Renal cortical epithelial cell (primary cell): ENCODE measurements at places on chromosomes 1 and 21. TPM values are rescaled to one million over a fixed set of nuclear protein-coding genes. Genes with fewer than 3 reads are reported as not detected.

The S100A2 gene
- total RNA-seq = 37.9 and 392 TPM in 2 replicates

The OR2L3 gene
- total RNA-seq = not detected in 2 replicates

- no peak for DNase-seq
These were observed 263.5 kb upstream of the PLD5 start for GRCh38 chr1:242787968-242788367.

GRCh38 chr1:66207484-66207883 lies 326.5 kb upstream of the SGIP1 start:
- no peak for DNase-seq

- peak; percentile 71 for DNase-seq
These were observed 160.6 kb downstream of the HMCN1 start for GRCh38 chr1:185894791-185895190.

DNA sequence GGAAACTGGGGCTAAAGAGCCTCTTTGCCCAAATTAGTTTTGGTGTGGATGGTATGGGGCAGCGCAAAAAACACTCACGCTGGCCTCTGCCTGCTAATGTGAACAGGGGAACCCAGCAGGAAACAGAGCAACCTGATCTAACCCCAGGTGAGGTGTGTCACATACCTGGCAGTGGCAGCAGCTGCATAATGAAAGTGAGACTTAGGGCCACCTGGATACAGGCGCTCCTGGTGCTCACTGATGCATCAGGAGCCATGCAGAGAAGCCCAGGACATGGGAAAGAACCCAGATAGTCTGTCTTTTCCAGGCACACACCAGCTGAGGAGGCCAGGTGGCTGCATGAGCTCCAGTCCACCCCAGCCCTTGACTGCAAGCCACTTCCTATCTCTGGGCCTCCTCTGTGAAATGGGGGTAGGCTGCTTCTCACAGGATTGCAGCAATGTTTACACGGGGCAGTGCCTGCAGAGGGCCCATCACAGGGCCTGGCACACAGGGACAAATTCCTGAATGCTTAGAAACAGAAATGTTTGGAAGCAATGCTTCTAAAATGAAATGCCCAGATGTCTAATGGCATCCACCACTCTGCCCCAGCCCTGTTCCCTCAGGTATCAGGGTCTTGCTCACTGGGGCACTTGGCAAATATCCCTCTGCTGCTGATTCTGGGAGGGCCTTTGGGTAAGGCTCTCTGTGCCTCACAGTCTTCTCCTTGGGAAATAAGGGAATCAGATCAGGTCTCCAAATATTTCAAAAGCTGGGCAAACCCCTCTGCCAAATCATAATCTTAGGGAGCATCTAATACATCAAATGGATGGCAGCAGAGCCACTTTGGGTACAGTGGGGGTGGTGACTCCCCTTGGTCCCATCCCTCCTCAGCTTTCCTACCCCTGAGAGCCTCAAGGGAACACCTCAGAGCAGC lies 19.9 kb downstream of the DHCR24 start:
- no peak for DNase-seq

DNA sequence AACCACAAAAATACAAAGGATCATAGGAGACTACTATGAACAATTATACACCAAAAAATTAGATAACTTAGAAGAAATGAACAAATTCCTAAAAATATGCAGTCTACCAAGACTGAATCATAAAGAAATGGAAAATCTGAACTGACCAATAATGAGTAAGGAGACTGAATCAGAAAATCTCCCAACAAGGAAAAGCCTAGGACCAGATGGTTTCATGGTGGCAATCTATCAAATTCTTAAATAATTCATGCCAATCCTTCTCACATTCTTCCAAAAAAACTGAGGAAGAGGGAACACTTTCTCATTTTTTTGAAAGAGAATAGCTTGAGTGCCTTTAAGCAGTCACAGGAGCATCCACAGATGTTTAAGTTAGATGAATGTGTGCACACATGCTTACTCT lies 31.8 kb upstream of the DISP1 start:
- no peak for DNase-seq

DNA sequence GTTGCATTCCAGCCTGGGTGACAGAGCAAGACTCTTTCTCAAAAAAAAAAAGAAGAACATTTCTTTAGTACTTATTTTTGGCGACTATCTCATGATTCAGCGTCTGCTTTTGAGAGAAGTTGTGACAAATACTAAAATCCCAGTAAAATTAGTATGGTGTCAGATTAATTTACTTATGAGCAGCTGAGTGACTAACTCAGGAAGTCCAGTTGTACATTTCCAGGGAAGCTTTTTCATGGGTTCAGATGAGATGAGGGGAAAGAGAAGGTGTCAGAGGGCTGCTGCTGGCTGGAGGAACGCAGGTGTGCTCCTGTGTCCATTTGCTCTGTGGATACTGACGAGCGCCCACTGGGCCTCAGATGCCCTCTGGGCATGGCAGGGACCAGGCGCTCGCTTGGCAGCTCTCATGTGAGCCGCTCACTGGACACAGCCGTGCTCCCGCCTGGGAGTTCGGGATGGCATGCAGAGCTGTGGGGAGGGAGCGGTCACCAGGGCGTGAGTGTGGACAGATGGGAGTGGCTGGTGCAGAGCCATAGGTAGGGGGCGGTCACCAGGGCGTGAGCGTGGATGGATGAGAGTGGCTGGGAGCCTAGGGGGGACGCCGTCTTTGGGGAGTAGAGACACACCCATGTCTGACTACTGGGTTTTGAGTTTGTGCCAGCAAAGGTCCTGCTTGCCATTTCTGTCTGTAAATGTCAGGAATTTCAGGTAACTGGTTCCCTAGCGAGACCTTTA lies 55.0 kb downstream of the ADARB1 start:
- no peak for DNase-seq

DNA sequence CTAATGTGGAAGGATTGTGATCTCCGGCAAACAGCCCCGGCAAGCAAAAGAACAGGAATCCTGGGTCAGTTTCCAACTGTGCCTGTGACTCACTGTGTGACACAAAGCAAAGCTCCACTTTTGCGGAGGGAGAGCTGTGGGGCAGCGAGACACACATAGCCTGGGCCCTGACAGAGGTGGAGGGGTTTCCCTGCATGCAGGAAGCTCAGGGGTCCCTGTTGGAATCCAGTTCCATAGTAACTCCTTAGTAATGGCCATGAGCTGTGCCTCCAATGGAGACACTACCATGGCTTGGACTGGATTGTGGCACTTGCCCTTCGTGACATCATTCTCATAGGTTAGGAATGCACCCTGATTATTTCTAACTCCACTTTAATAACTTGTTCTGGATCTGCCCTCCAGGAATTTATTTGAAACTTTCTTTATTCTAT lies 47.0 kb upstream of the ATF3 start:
- DNase-seq = peak; percentile 58

- DNase-seq = no peak
These were observed 62.1 kb upstream of the CNTN2 start for GRCh38 chr1:204980840-204981405.

- no peak for DNase-seq
These were observed 9.3 kb downstream of the GJB4 start for GRCh38 chr1:34768856-34769255.

DNA sequence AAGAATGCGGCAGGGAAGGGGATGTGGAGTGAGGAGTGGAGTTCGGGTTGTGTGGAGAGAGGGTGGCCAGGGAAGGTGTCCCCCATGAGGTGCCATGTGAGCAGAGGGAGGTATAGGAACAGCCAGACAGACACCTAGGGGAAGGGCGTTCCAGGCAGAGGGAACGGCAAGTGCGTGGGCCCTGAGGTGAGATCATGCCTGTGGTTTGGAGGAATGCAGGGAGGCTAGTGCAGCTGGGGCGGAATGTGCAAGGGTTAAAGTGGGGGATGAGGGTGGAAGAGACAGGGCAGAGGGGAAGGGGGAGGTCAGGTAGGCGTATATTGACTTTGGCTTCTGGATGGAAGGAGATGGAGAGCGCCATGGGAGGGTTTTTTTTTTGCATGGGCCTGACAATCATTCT lies 31.6 kb upstream of the PADI6 start:
- no peak for DNase-seq

The RAD54L gene
- total RNA-seq = 1.9 and 5.4 TPM in 2 replicates

DNA sequence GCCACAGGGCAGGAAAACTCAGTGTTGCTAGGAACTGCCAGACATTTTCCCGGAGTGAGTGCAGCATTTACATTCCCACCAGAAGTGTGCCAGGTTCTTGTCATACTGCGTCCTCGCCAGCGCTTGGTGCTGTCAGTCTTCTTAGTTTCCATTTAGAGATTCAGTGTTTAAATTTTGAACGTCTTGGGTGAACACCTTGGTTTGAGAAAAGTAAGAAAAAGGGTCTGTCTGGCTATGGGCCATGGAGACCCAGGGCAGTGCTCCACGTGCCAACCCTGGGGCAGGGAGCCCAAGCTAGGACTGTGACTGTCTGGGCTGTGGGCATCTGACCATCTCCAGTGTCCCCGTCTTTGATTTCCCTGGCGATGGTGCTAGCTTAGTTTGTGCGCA lies 16.0 kb downstream of the IBA57 start:
- no peak for DNase-seq

The GPR61 gene
- total RNA-seq = 0.15 TPM in 1 of 2 replicates, not detected in the other

The AURKAIP1 gene
- total RNA-seq = 75.6 and 155 TPM in 2 replicates

DNA sequence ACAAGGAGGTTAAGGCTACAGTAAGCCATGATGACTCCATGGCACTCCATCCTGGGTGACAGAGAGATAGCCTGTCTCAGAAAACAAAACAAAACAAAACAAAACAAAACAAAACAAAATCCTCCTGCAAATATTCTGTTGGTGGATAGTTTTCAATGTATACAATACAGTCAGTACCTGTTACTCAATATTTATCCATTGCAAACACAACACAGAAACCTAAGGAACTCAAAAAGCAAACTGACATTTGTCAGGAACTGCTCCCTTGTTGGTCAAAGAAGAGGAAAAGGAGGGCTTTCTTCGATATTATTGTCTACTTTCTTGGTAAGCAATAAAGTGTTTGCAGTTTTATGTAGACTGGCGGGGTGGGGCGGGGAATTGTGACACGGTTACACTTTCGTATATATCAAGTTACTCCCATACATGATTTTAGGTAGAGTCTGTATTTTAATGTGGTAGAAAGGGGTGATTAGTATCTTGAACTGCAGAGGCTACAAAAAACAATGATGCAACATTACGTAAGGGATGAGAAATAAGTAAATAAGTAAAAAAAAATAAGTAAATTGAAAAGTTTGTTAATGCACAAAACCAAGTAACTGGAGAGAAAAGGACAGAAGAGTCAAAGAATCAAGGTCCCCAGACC lies 31.8 kb downstream of the APP start:
- peak; percentile 34 for DNase-seq

The NBL1 gene
- total RNA-seq = 76.9 and 168 TPM in 2 replicates

The DPM3 gene
- 12.7 and 30.9 TPM in 2 replicates for total RNA-seq

DNA sequence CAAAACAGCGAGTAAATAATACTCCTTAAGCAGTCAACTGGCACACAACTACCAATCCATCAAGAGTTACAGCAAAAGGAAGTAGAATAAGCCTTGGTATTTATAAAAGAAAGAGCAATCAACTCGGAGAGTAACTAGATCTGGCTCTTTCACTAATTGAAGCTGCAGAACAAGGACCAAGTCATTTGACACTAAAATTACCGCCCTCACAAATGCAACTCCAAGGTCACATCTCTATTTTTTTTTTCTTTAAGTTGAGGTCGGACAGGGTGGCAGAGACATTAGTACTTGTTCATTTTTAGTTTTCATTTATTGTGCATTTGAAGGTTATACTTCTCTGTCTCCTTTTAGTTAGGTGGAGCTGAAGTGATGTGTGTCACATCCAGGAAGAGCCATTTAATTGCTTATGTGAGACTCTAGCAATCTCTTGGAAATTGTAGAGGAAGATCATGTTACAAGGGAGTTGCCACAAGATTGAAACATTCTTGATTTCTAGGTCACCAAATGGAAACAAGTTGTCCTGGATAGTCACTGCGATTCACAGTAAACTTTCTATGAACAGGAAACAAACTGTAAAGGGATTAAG lies 138.1 kb upstream of the ADAMTS5 start:
- DNase-seq = peak; percentile 57

GRCh38 chr1:158154501-158154900 lies 26.2 kb upstream of the CD1D start:
- no peak for DNase-seq

The YARS1 gene
- 94.7 and 105 TPM in 2 replicates for total RNA-seq

DNA sequence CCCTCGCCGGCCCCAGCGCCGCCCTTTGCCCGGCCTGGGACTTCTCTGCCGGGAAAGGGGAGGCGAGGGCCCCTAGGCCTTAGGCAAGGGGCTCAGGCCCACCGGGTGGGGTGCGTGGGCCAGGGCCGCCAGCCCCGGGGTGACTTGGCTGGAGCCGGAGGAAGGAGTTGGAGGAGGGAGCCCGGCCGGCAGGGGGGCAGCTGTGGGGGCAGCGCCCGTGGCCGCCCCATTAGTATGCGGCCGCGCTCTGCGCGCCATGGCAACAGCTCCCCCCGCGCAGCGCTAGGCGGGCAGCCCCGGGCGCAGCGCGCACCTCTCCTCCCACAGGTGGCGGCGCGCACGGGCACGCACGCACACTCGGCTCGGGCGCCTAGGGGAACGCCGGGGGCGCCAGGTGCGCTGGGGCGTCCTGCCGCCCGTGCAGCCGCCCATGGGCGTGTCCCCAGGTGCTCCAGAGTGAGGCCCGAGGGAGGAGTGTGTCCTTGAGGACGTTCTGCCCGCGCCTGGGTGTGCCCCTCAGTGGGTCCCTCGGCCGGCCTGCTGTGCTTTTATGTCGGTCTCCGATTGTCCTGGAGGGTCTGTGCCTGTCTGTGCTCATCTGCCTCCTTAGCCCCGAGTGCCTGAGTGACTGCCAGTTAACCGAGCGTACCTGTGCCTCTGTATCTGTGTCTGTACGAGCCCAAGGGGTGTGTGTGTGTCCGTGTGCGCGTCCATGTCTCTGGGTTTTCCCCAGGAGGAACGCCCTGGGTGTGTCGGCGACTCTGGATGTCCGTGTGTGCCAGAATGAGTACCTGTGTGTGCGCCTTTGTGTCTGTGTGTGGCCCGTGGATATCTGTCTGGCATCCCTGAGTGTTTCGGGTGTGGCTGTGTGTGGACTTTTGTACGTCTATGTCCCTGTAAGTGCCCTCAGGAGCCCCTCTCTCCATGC lies 38.2 kb upstream of the WASF2 start:
- no peak for DNase-seq

- no peak for DNase-seq
These were observed 736.6 kb downstream of the MRPL39 start for GRCh38 chr21:24870633-24871032.

DNA sequence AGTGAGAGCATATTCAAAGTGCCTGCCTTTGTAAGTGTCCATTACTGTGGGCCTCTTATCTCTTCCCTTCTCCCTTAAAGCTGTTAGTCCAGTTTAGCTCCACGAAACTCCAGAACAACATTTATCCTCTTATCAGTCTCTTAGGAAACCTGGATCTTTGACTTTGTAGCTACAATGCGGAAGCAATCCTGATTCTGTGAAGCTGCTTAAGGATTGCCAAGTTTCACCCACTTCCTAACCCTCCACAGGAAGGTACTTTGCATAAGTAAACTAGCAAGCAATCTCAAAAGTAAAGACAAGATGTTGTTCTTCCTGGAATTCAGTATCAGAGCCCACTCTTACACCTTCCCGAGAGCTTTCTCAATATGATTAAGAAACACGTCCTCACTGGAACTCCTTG lies 164.9 kb upstream of the USP25 start:
- no peak for DNase-seq

The LAD1 gene
- 51.6 and 68.6 TPM in 2 replicates for total RNA-seq

The RNU1-1 gene
- under 0.01 TPM in 2 replicates for total RNA-seq

The LRRC7 gene
- 0.05 TPM in 1 of 2 replicates, not detected in the other for total RNA-seq

The SELENBP1 gene
- 5.0 and 26.8 TPM in 2 replicates for total RNA-seq

The ASCL5 gene
- total RNA-seq = not detected in 2 replicates
